Mesenteric fat pad (tissue), 1 donor: ENCODE measurements at places on chromosomes 2 and 18.
A peak's percentile ranks its signal among the peaks of the same experiment; 100 is the strongest.

GRCh38 chr2:72893594-72894319, 6.5 kb downstream of the SPR start:
- DNase-seq, result peak; percentile 79

GRCh38 chr2:133360882-133361281, 207.4 kb downstream of the NCKAP5 start:
- no peak for DNase-seq

- DNase-seq, result no peak
These were observed 214.4 kb downstream of the ZNF385B start for GRCh38 chr2:179646862-179647587.

- DNase-seq, result no peak
These were observed 1239.5 kb upstream of the ZEB2 start for GRCh38 chr2:145759228-145759915.

DNA sequence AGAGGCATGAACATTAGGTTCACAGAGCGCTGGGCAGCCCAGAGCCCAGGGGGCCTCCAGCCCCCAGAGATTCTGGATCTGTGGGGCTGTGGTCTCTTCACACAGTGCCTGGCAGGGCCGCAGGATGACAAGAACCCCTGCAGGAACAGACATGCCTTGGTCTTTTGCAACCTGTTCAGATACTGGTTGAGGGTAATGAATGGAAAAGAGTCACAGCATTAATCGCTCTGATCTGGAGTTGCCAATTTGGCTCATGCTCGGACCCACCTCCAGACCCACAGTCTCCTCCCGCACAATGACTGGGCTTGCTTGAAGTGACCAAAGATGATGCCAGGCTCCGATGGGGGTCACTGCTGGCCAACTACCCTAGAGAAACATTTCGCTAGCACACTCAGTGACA, 229.4 kb upstream of the SMAD2 start:
- DNase-seq, result peak; percentile 45
